Right atrium auricular region (tissue), 2 donors: ENCODE measurements at places on chromosomes 2 and 18. TPM values are rescaled to one million over a fixed set of nuclear protein-coding genes. Genes with fewer than 3 reads are reported as not detected.

GRCh38 chr2:1593371-1594122, 150.8 kb downstream of the PXDN start:
- peak; percentile 80 for DNase-seq
- H3K4me3 ChIP-seq: no peak overlapping the region
- H3K27me3 ChIP-seq: no peaks in the 10 kb centered on the region

GRCh38 chr18:48875314-48875941, 75.3 kb downstream of the SMAD7 start:
- DNase-seq: no peak
- H3K27ac ChIP-seq: no peak overlapping the region
- H3K4me1 ChIP-seq: peaks cover 31% of the 10 kb centered on the region

GRCh38 chr18:32803568-32803967, 30.7 kb upstream of the KLHL14 start:
- no peaks in the 10 kb centered on the region for H3K4me1 ChIP-seq
- DNase-seq: no peak
- H3K4me3 ChIP-seq: no peak overlapping the region
- no peak overlapping the region for H3K27ac ChIP-seq

DNA sequence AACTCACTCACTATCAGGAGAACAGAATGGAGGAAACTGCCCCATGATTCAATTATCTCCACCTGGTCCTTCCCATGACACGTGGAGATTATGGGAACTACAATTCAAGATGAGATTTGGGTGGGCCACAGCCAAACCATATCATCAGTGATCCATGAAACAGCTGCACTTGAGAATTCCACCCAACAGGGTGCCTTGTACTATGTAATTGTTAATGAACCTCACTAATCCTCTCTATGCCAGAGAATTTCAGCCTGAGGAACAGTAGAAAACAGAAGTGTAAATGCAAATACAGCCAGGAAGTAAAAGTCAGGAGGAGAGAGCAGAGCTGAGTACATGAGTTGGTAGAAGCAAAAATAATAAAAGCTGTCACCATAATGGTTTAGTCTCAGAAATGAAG, 261.4 kb downstream of the EPHA4 start:
- H3K36me3 ChIP-seq: no peaks in the 10 kb centered on the region
- H3K27me3 ChIP-seq: no peaks in the 10 kb centered on the region
- no peak overlapping the region for H3K27ac ChIP-seq
- H3K4me3 ChIP-seq: no peak overlapping the region

DNA sequence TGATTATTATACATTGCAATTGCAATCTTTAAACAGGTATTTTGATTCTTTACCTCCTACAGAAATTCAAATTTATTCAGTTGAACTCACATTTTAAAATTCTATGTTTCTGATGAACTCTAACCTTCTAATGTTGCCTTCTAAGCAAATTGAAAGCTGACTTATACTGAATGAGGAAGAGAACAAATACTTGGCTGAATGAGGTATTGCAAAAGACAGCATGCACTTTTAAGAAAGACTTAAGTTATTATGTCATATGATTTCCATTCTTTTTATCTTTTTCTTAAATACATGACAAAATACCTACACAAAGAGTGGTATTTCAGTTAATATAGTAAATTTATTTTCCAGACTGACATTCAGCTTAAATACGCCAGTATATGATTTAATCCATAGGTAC, 64.7 kb downstream of the FAM228A start:
- no peak for DNase-seq
- peaks cover 18% of the 10 kb centered on the region for H3K36me3 ChIP-seq
- no peak overlapping the region for H3K4me3 ChIP-seq
- no peak overlapping the region for H3K27ac ChIP-seq

DNA sequence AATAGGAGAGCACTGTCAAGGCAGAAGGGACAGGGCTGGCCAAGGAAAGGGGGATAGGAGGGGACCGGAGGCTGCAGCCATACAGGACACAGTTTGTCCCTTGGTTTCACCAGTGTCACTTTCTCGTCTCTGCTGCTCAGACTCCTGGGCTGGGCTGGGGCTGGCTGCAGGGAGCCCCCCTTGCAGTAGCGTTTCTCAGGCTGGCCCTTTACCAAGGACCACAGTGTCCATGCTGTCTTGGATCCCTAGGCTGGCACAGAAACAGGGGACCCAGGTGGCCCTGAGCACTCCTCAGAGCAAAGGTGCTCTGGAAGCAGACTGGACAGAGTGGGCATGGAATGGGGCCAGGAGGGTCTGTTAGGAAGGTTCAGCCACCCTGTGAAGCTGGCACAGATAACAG, 34.8 kb downstream of the ATOH8 start:
- H3K4me1 ChIP-seq: peaks cover 60% of the 10 kb centered on the region
- no peak for DNase-seq
- H3K36me3 ChIP-seq: peaks cover 32% of the 10 kb centered on the region
- H3K27ac ChIP-seq: no peak overlapping the region
- H3K27me3 ChIP-seq: no peaks in the 10 kb centered on the region

DNA sequence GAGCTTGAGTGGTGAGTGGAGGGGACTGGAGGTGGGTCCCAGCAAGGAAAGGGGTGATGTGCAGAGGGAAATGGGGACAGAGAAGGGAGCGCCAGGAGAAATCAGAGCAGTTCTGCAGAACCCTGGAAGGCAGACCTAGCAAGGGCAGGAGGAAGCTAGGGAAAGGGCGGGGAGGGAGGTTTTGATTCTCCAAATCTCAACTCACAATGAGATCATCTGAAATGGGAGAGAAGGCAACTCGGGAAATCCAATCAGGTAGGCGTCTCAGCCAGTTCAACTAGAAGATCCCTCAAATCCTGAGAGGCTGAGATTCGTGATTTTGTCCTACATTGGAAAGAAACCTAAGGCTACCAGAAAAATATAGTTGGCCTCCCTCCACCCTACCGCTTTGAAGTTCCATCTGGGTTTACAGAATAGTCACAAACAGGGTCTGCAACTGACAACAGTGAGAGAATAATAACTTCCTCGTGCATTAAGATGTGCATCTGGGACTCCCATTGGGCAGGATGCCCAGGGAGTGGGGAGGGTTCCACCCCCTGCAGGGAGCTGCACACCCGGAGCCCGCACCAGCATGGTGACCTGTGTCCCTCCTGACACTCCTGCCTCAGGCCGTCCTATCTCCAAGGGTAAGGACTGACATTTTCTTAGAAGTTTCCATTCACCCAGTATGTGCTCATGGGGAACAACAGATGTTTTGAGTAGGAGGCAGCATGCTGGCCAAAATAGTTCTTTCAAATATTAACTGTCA, 113.3 kb upstream of the ODC1 start:
- no peaks in the 10 kb centered on the region for H3K27me3 ChIP-seq
- H3K36me3 ChIP-seq: no peaks in the 10 kb centered on the region
- H3K4me1 ChIP-seq: no peaks in the 10 kb centered on the region
- H3K27ac ChIP-seq: no peak overlapping the region
- H3K4me3 ChIP-seq: no peak overlapping the region

DNA sequence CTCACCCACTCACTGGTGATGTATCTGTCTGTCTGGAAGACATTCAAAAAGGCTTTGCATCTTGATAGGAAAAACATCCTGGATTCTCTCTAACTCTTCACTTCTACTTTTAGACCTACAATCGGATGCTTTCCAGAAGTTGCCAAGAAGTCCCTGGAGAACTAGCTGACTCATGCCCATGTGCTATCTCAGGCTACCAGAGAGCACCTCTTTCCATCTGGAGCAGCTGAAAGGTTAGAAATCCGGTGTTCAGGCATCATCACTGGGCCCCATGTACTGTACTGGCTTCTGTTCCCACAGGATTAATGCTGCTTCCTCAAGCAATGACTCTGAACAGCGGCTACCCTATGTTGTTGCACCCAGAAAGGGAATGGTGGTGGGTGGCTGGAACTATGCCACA, 259.0 kb downstream of the NBAS start:
- no peak overlapping the region for H3K4me3 ChIP-seq
- no peaks in the 10 kb centered on the region for H3K27me3 ChIP-seq
- H3K4me1 ChIP-seq: no peaks in the 10 kb centered on the region
- DNase-seq: no peak
- no peak overlapping the region for H3K27ac ChIP-seq
- H3K36me3 ChIP-seq: no peaks in the 10 kb centered on the region

- no peak for DNase-seq
- H3K4me1 ChIP-seq: no peaks in the 10 kb centered on the region
- no peaks in the 10 kb centered on the region for H3K27me3 ChIP-seq
- H3K36me3 ChIP-seq: peaks cover 2% of the 10 kb centered on the region
- H3K27ac ChIP-seq: no peak overlapping the region
- H3K4me3 ChIP-seq: no peak overlapping the region
These were observed 19.2 kb downstream of the MTA3 start for GRCh38 chr2:42587526-42588117.

DNA sequence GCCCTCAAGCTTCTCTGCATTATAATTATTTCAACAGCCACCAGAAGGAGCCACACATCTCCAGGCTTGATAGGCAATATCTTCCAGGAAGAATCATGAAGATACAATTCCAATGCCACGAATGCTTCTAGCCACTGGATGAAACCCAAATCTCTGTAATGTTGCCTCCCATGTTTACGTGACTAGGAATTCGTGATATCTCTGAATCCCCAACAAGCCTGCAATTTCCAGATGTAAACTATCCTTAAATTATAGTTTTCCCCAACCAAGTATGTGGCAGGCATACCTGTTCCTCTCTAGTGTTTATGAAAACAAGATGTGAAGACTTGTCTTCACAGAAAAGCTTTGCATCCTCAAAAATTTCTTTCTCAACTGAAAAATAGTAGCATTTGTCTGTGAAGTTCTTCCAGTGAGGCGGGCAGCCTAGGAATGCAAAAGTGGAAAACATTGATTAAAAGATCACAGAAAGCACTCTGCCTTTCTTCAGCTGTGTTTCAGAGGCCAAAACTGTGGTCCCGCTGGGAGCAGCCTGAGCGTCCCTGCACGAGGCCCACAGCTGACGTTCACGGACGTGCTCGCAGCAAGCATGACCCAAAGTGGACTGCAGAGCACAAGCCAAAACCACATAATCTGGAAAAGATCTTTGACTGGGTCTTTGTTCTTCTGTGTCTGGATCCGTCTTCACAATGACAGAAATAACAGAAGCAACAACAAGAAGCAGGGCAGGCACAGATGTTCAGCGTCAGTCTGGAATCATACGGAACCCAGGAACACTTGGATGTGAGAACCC, 65.1 kb upstream of the THOC1 start:
- no peaks in the 10 kb centered on the region for H3K36me3 ChIP-seq
- H3K27ac ChIP-seq: no peak overlapping the region
- H3K27me3 ChIP-seq: no peaks in the 10 kb centered on the region
- no peaks in the 10 kb centered on the region for H3K4me1 ChIP-seq

DNA sequence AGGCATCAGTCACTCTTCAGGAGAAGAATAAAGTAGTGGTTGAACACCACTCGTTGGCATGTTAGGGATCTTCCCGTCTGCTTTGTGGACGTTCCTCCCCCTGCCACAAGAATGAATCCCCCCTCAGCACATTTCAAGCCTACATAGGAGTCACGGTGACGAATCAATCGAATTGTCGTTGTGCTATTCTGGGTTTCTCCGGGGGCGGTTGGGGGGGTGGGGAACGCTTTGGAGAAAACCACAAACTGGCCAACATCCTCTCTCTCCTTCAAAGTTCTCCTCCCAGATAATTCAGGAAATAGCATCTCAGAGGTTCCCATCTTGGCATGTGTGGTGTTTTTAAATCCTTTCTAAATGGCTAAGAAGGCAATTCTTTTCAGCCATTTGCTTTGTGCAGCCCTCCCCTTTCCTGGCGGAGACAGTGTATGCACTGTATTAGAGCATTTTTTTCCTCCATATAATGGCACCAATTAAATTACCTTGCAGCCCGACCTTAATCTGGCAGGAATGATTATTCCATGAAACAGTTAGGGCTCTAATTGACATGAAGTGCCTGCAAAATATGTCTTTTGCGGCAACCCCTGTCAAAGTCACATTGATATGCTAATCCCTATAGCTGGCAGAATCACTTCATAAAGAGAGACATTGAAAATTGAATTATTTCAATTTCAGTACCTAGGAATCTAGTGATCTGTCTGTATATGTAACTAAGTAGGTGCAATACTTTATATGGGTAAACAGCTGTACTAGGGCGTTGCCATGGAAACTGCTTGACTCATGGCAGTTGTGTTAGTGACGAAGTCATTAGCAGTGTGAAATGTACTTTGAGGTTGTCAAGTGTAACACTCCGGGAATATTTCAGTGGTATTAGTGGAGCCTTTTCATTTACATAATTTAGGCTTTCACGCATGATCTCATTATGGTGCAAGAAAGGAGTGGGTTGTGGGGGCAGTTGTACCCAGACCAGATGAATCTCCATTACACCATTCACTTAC, 323.4 kb upstream of the SLC14A2 start:
- no peaks in the 10 kb centered on the region for H3K36me3 ChIP-seq

SERPINB7 gene
- not detected for total RNA-seq

TCF7L1 gene
- 4.0 TPM for total RNA-seq

SLC1A4 gene
- 6.0 TPM for total RNA-seq
